GM23248 (cell line): ENCODE measurements at places on chromosomes 7 and 10. TPM values are rescaled to one million over a fixed set of nuclear protein-coding genes. Genes with fewer than 3 reads are reported as not detected.
A peak's percentile ranks its signal among the peaks of the same experiment; 100 is the strongest.

DNA sequence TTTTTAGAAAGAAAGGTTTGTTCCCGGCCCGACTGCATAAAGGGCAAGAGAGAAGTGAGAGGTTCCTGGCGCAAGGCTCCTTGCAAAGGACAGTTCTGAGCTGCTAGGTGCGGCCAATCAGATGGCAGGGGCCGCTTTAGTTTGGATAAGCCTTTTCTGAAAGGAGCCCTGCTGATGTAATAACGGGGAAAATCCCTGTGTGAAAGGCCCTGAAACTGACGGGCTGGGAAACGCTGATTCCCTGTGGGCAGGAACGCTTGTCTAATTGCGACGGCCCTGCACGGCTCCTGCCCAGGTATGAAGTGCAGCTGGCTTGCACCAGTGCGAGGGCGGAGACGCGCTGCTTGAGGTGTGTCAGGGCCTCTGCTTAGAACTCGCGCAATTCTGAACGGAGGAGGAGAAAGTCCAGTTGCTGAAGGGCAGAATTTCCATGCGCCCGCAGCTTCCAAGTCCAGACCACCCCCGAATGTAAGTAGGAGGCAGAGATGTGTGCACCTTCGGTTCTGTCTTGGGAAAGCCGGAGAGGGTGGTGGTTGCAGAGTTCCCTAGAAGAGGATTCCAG is 30.5 kb downstream of the TACC2 start:
- no peaks in the 10 kb centered on the region for H3K4me1 ChIP-seq
- peaks cover 10% of the 10 kb centered on the region; the same call in 1 of the 2 replicates for H3K27me3 ChIP-seq
- no peak overlapping the region for H3K27ac ChIP-seq

- H3K4me3 ChIP-seq: no peak overlapping the region
- DNase-seq: peak; percentile 34
- H3K27me3 ChIP-seq: no peaks in the 10 kb centered on the region
- H3K27ac ChIP-seq: no peak overlapping the region
Measured at GRCh38 chr10:3486346-3487065, 298.5 kb downstream of the KLF6 start.

DNA sequence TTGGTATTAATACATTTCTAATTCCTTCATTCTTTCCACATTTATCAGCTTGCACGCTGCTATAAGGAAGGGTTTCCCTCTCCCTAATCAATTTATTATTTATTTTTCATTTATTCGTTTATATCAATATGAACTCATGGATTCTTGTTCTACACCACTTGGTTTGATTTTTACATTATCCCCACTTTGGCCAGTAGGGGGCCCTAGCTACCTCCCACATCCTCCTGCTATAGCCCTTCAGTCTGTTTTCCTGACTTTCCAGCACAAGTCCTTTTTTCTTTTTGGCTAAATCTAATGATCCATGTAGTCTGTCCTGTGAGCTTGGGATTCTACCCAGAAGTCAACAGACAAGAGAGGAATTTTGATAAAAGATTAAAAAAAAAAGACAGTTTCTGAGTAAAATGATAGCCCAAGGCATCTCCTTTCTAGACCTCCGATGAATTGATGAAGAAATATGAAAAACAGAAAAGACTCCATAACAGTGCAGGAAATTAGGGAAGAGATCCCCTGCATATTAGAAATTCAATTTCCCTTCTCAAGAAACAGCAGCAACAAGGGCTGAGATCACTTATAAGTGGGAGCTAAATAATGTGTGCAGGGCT is 47.7 kb downstream of the LYZL2 start:
- H3K27me3 ChIP-seq: no peaks in the 10 kb centered on the region
- no peak overlapping the region for H3K27ac ChIP-seq
- H3K4me1 ChIP-seq: 0 out of 2 replicates have a peak, but pooled peaks cover 3% of the 10 kb centered on the region
- H3K36me3 ChIP-seq: no peaks in the 10 kb centered on the region

- DNase-seq: no peak
- no peaks in the 10 kb centered on the region for H3K4me1 ChIP-seq
- H3K27me3 ChIP-seq: peaks cover 41% of the 10 kb centered on the region
- H3K4me3 ChIP-seq: no peak overlapping the region
- H3K27ac ChIP-seq: no peak overlapping the region
Measured at GRCh38 chr7:45219130-45219529, 61.5 kb downstream of the RAMP3 start.

- H3K27ac ChIP-seq: no peak overlapping the region
- H3K4me3 ChIP-seq: no peak overlapping the region
- H3K36me3 ChIP-seq: no peaks in the 10 kb centered on the region
Measured at GRCh38 chr10:14225379-14225778, 105.3 kb downstream of the FRMD4A start.

GRCh38 chr7:54841772-54842697 is 83.0 kb upstream of the SEC61G start:
- no peaks in the 10 kb centered on the region for H3K36me3 ChIP-seq
- H3K4me3 ChIP-seq: no peak overlapping the region
- DNase-seq: peak; percentile 39
- no peak overlapping the region for H3K27ac ChIP-seq
- peaks cover 20% of the 10 kb centered on the region for H3K4me1 ChIP-seq

DNA sequence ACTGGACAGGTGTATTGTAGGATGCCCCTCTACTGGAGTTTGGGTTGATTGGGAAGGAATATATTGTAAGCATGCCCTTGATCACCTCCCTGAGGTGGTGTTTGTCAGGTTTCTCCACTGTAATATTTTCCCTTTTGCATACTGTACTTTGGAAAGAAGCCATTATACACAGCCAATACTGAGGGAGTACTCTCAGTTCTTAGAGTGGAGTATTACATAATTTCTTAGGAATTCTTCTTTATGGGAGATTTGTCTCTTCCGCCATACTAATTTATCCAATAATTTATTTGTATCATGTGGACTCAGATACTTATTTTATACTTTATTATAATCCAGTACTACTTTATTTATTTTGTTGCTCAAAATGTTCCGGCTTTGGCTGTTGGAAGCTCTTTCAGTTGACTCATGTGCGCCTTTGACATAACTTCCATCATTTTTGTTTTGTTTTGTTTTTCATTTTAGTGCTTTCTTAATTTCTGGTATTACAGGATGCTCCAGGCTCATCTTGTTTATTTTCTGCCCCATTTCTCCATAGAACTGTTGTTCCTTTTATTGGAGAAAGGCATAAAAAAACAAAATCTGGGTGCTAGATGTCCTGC is 29.7 kb downstream of the MKLN1 start:
- H3K27ac ChIP-seq: no peak overlapping the region
- no peaks in the 10 kb centered on the region for H3K27me3 ChIP-seq
- DNase-seq: no peak
- no peaks in the 10 kb centered on the region for H3K36me3 ChIP-seq

DNA sequence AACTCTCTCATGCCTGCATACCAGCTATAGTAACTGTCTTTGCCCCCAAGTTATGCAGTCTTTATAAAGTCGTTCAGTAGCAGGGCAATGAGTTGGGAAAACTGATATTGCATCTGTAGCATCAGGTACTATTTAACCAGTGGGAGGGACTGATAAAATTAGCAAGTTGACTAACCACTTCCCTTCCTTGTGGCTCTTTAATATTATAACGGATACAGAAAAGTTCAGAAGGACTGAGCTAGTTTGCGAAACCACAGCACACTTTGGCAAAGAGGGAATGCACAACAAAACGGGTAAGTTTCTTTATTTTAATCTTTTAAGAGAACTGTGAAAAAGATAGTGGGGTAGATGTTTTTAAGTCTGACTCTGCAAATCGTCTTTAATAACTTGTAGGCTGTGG is 205.3 kb upstream of the HDAC9 start:
- no peak overlapping the region for H3K27ac ChIP-seq
- no peaks in the 10 kb centered on the region for H3K36me3 ChIP-seq
- no peaks in the 10 kb centered on the region for H3K27me3 ChIP-seq
- DNase-seq: no peak

- H3K36me3 ChIP-seq: no peaks in the 10 kb centered on the region
- H3K4me1 ChIP-seq: peaks cover 30% of the 10 kb centered on the region
- H3K4me3 ChIP-seq: no peak overlapping the region
- no peaks in the 10 kb centered on the region for H3K27me3 ChIP-seq
- no peak overlapping the region for H3K27ac ChIP-seq
Measured at GRCh38 chr7:155226261-155227003, 71.2 kb upstream of the INSIG1 start.

DNA sequence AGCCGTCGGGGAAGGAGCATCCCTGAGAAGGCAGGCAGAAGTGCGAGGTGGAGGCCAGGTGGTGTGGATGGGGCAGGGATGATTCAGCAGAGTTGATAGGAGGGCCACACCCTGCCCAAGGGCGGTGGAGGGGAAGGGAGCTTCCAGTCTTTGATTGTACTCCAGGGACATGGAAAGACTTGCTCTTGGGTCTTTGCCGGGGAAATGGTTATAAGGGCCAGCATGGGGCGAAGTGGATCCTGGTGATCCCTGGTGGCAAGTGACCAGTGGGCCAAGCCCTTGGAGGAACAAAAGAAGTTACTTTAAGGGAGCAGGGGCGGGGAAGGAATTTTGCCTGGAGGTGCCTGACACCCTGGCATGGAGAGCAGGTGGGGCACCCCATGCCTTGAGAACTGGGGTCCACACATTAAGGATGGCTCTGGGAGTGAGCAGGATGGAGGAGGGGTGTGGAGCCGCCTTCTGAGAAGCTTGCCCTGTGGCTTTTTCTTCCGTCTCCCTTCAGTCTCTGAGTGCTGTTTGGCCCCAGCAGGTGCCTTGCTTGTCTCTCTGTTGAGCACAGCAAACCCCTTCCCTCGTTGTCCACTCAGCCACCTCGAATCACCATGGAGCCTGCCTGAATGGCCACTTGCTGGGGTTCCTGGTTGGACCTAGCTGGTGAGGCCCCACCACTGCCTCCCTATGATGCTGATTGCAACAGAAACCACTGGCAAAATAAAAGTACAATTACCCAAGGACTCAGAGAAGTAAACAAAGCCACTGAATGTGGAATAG is 83.9 kb downstream of the RAMP3 start:
- no peak for DNase-seq
- peaks cover 18% of the 10 kb centered on the region for H3K27me3 ChIP-seq
- no peak overlapping the region for H3K27ac ChIP-seq
- H3K4me1 ChIP-seq: peaks cover 20% of the 10 kb centered on the region

DNA sequence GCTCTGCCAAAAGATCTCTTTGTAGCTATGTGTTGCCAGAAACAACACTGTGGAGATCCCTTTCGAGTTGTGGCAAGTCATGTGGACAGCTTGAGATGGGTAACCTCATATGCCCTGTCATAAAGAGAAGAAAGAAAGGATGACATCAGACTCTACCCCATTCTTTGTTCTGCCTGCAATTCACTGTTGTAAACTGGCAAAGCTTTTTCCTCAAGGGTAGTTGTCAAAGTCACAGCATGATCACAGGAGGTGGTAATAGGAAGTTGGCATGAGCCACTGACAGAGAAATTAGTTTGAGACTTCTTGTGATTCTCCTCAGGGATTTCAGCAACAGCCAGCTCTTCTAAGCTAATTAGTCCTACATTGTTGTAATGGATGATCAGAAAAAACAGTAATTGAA is 19.4 kb upstream of the MINDY3 start:
- no peak overlapping the region for H3K27ac ChIP-seq

GRCh38 chr7:22694597-22695207 is 32.3 kb upstream of the IL6 start:
- H3K36me3 ChIP-seq: no peaks in the 10 kb centered on the region
- no peak overlapping the region for H3K4me3 ChIP-seq
- H3K27me3 ChIP-seq: no peaks in the 10 kb centered on the region
- DNase-seq: peak; percentile 24
- H3K4me1 ChIP-seq: no peaks in the 10 kb centered on the region

- H3K27ac ChIP-seq: no peak overlapping the region
- H3K27me3 ChIP-seq: no peaks in the 10 kb centered on the region
- H3K36me3 ChIP-seq: no peaks in the 10 kb centered on the region
- no peak overlapping the region for H3K4me3 ChIP-seq
Measured at GRCh38 chr7:106356-106755, 86.0 kb upstream of the FAM20C start.

DNA sequence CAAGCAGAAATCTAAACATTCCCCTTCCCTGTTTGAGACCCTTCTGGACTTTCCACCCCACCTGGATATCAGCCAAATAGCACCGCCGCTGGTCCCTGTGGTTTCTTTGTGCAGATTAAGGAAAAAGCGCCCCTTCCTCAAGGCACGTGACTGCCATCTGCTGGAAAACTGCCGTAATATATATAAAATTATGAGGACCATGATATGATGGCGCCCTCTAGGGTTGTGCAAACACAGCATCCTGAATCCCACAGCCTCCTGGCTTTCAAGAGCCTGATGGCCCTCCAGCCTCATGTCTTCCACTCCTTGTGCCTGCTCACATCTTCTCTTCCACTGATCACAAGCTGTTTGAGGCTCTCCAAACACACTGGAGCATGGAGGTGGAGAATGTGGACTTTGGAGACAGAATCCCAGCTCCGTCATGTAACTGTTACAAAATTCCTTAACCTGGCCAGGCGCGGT is 121.3 kb downstream of the MYL10 start:
- H3K36me3 ChIP-seq: no peaks in the 10 kb centered on the region

DNA sequence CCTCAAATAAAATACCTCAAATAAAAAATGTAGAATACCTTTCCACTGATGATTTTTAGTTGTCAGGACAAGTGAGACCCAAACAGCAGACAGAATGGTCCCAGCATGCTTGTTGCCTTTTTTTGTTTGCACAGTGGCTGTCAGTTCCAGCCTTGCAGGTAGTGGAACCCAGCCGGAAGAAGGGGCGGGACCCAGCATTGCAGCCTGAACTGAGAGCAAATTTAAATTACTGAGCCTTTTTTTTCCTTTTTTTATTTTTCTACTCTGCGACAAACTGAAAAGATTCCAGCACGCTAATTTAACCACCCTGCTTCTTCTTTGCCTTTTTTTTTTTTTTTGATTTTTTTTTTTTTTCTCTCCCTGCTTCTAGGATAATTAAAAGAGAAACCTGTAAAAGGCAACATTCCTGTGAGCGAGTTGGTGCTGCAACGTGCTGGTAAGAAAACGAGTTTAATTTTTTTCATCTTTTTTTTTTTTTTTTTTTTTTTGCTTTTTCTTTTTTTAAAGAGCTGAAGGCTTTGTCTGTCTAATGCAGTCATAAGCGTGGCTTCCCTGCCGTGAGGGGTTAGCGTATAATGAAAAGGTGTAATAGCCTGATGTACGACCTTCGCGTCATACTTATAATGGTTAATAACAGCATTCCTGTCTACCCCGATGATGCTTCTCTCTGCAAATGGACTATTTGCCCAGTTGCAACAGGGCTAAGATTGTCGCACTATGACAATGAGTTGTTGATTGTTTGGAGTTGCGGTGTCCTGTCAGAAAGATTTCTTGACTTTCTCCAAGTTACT is 555.3 kb upstream of the CELF2 start:
- H3K27me3 ChIP-seq: no peaks in the 10 kb centered on the region
- no peaks in the 10 kb centered on the region for H3K4me1 ChIP-seq
- H3K27ac ChIP-seq: no peak overlapping the region
- no peaks in the 10 kb centered on the region for H3K36me3 ChIP-seq
- H3K4me3 ChIP-seq: no peak overlapping the region
- DNase-seq: no peak

GRCh38 chr10:33094263-33095051 is 136.4 kb upstream of the ITGB1 start:
- no peak overlapping the region for H3K27ac ChIP-seq
- no peaks in the 10 kb centered on the region for H3K36me3 ChIP-seq
- no peaks in the 10 kb centered on the region for H3K27me3 ChIP-seq
- DNase-seq: no peak
- H3K4me3 ChIP-seq: no peak overlapping the region

GRCh38 chr7:137296576-137296975 is 47.0 kb downstream of the PTN start:
- DNase-seq: no peak
- H3K27me3 ChIP-seq: no peaks in the 10 kb centered on the region
- no peaks in the 10 kb centered on the region for H3K4me1 ChIP-seq
- no peak overlapping the region for H3K27ac ChIP-seq

Gene CYP3A5
- total RNA-seq: not detected in 2 replicates

Gene MKI67
- total RNA-seq: 9.5 and 12.2 TPM in 2 replicates

Gene TES
- 32.6 and 41.5 TPM in 2 replicates for total RNA-seq

Gene MYPN
- total RNA-seq: 14.5 and 20.0 TPM in 2 replicates

Gene RAB19
- not detected in 2 replicates for total RNA-seq

Gene CTNNA3
- not detected in 2 replicates for total RNA-seq

Gene OGA
- 73.6 and 78.0 TPM in 2 replicates for total RNA-seq

Gene PGAM2
- total RNA-seq: not detected in 2 replicates

Gene LIPJ
- total RNA-seq: not detected in 2 replicates

Gene SLC13A4
- 0.11 TPM in 1 of 2 replicates, not detected in the other for total RNA-seq

Gene TBC1D12
- 11.4 and 12.9 TPM in 2 replicates for total RNA-seq
